Activated CD4-positive, alpha-beta T cell treated with anti-CD3 and anti-CD28 coated beads, Interleukin-2, amount 50 U/mL, for 4 hours (primary cell): ENCODE measurements at places on chromosomes 12 and 14.

DNA sequence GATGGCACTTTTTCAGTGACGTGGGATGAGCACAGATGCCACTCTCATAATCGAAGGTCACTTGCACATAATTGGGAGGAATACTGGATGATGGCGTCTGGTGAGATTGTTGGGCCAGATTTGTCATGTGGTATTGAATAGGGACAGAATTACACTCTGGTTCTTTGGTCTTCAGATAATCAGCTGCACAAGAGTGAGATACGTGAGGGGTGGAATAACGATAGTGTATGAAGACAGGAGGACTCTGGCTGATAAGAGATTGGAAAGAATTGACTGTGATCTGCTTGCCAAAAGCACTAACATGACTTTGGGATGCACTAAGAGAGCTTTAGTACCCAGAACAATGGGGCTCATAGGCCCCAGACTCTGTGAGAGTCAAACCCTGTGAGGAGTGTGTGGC, 7.0 kb upstream of the RABGGTA start:
- DNase-seq = no peak

GRCh38 chr12:50261654-50262053, 21.7 kb downstream of the LIMA1 start:
- no peak for DNase-seq

- DNase-seq = no peak
These were observed 38.0 kb upstream of the ESRRB start for GRCh38 chr14:76337635-76338545.

DNA sequence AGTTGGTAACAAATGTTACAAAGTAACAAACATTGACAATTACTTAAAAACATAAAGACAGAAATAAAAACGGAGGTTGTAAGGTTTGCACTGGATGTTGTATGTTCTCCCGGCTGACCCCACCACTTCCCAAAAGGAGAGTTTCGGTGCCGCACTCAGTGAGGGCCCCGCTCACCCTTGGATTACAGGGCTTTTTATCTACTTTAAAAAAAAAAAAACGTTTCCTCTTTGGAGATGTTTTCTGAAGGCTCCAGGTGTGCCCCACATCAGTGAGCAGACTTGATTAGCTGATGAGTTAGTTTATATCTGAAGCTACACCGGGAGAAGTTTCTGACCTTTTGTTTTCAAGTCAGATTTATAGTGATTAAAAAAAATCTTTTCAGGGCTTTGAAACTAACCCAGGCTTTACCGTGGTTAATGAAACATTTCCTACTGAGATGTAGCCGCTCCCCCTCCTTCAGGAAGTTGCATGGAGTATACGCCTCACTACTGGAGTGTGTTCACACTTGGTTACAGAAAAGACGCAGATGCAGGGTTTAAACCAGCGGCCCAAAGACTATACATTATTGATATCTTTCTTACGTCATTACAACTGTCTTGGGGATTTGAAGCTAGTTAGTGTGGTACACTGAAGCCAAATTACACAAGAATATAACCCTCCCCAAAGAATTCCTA, 38.0 kb upstream of the BCL7A start:
- no peak for DNase-seq

GRCh38 chr12:100403446-100403845, 46.6 kb downstream of the SLC17A8 start:
- no peak for DNase-seq

DNA sequence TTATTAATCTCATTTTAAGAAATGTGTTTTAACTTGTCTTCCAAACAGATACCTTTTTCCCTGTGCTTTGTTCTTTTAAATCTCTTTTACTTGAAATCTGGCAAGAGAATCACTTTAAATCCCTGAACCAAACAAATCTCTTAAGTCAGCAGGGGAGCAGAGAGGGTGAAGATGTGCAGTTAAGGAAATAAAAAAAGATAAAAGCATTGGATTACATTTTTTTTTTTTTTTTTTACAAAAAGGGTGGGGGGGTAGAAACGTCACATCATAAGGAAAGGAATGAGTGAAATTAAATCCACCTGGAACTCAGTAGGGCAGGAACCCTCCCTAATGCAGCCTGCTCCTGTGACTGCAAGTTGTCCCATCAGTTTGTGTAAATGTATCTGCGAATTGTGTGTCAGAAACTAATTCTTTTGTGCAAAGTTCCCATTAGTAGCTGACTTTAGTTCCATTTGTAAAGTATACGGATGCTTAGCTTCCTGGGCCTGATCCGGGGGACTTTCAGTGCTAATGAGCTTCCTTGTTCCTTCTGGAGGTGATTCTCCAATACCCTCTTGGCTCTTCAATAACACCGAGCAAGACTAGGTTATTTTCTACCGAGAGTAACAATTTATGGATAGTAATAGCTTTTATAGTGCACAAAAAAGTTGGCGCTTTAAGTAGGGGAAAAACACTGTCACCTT, 1.5 kb downstream of the TTC6 start:
- no peak for DNase-seq

GRCh38 chr14:74245292-74245691, 6.0 kb downstream of the VSX2 start:
- no peak for DNase-seq

DNA sequence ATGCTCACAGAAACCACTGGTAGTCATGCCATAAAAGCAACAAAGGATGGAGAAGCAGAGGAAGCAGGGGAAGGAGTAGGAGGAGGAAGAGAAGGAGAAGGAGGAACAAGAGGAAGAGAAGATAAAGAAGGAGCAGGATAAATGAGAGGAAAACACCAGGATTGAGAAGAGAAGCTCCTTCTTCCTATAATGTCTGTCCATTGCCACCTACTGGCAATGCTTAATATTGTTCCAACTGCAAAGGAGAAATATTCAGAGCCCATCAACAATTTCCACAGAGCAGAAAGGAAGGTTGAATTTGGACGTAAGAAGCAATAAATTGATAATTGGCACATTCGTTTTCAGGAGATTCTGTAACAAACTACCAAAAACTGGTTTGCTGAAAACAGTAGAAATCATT, 898.4 kb downstream of the SLC16A7 start:
- DNase-seq = no peak

- DNase-seq = no peak
These were observed 577 bp downstream of the DTX3 start for GRCh38 chr12:57604992-57605810.

DNA sequence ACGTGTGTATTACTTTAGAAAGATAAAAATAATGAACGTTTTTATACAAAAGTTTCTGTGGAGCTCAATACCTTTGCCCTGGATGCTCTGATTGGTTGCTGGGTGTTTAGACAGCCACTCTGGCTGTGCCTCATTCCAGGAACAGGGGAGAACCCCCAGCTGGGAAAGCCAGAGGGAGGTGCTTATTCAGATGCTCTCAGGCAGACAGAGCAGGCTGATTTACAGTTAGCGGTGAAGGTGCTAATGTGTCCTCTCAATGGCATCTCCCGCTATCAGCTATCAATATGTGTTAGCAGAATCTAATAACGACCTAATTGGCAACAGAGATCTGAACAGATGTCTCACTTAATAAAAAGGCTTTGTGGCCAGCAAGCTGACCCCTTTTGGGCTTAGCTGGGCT, 402.3 kb downstream of the NUAK1 start:
- DNase-seq = no peak

- DNase-seq = no peak
These were observed 5.8 kb upstream of the EVL start for GRCh38 chr14:100059438-100059781.

DNA sequence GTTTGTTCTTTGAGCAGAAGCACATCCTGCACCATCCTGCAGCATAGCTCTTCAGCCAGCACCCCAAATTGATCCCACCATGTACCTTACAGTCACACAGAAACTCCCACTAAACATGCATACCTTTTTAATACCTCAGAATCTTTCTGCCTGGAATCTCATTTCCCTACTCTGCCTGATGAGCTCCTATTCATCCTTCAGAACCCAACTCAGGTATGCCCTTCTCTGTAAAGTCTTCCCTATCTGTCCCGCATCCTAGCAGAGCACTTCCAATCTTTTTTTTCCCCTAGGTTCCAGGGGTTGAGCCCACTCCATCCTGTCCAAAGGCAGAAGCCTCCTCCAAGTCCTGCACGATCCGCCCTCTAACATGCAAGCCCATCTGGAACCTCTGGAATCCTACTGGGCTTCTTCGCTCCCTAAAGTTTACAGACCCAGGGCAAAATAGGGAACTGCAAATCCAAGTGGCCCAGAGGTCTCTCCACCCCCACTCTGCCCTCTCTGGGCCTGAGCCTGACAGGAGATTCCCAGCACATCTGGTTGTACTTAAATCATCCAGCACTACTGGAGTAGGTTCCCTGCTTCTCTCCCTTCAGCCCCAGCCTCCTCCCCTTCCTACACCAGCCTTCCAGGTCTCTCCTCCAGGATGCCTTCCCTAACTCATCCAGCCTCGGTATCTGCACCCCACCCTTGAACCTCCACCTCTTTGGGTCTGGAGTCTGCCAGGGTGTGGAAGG, 4.1 kb upstream of the FIGNL2 start:
- DNase-seq = no peak

DNA sequence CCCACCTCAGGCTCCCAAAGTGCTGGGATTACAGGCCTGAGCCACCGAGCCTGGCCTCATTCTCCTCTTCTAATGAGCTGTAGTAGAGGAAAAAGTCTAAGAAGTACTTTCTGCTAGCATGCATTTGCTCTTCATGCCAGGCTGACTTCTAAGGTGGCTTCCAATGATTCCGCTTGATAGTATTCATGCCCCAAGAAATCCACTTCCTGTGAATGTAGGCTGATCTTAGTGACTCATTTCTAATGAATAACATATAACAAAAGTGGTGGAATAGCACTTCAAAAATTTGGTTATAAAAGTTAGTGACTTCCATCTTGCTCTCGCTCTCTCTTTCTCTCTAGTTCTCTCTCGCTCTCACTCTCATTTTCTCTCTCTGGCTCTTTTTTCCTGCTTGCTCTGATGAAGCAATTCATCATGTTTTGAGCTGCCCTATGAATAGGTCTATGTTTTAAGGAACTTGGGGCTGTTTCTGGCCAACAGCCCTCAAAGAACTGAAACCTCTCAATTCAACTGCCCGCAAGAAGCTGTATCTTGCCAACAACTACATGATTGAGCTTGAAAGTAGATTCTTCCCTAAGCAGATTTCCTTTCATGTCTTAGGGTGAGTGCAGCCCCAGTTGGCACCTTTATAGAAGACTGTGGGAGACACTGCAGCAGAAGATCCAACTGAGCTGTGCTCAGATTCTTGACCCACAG, 282.9 kb downstream of the RMST start:
- no peak for DNase-seq

DNA sequence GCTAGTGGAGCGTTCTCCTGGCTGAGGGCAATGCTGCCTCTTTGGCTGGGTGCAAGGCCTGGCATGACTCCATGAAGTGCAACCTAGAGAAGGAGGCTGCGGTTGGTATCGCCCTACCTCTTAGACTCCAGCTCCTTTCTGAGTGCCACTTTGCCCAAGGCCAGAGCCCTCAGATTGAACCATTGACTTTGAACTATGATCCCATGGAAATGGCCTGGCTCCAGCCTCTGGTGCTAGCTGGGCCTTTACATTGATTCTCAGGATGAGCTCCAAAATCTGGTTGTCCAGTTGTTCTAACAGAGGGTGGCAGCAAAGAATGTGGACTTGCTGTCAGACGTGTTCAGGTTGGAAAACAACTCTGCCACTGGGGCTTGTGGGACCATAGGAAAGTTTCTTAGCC, 16.1 kb upstream of the SMOC1 start:
- no peak for DNase-seq
